RWPE1 (cell line): ENCODE measurements at places on chromosomes 16 and 17.
A peak's percentile ranks its signal among the peaks of the same experiment; 100 is the strongest.

DNA sequence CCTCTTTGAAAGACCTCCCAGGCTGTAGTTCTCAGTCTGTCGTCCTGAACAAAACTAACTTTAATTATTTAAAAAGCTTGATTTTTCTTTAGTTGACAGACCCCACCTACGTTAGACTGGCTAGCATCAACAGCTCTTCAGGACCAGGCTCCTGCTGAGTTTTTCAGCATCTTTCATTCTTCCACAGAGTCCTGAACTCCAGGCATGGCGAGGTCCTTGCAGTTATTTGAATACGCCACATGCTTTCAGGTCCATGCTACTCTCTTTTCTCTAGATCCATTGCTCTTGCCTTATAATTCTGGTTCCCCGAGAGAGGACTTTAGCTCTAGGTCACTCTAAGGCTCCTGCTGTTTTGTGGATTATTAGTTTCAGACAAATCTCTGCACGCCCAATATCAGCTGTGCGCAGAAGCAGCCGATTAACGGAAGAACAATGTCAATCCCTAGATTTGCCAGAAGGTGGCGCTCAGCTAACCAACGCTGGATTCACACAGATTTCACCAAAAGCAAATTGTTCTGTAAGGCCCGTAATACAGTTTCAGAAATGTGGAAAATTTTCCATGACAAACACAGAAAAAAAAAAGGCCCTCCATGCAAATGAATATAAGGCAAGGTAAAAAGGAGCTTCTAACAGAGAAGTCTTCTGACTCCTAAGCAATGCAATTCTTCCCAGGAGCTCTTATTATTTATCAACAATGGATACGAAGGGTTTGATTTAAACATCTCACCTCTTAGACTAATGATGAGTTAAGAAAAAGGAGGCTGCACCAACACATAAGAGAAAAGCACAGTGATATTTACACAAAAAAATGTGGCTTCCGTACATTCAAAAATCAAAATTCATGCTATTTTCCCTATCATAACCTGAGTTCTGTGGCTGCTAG, 33.5 kb upstream of the BCO1 start:
- peak; percentile 26 for DNase-seq

GRCh38 chr17:37781451-37781850, 36.6 kb upstream of the HNF1B start:
- DNase-seq: no peak

DNA sequence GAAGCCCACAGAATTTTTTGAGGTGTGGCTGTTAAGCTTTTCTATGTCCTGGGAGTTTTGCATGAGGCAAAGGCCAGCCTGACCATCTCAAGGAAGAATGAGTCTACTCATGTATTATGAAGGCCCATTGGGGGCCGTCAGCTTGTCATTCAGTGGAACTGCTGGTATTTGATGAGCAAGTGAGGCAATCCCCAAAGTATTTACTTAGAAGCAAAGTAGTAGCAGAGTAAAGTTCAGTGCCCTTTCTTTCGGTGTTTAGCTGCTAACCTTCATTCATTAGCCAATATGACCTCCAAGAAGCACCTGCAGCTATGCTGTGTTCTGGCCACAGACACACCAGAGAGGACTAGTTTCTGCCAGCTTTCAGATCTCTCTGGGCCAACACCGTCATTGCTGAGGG, 80.2 kb downstream of the RPA1 start:
- DNase-seq: no peak

- DNase-seq: no peak
These were observed 878 bp downstream of the KRT10 start for GRCh38 chr17:40821536-40821935.

GRCh38 chr16:80746231-80746630, 58.2 kb downstream of the CDYL2 start:
- DNase-seq: no peak

- DNase-seq: no peak
These were observed 36.2 kb downstream of the DGKE start for GRCh38 chr17:56870081-56870651.

GRCh38 chr17:68060336-68060735, 24.8 kb downstream of the KPNA2 start:
- no peak for DNase-seq

DNA sequence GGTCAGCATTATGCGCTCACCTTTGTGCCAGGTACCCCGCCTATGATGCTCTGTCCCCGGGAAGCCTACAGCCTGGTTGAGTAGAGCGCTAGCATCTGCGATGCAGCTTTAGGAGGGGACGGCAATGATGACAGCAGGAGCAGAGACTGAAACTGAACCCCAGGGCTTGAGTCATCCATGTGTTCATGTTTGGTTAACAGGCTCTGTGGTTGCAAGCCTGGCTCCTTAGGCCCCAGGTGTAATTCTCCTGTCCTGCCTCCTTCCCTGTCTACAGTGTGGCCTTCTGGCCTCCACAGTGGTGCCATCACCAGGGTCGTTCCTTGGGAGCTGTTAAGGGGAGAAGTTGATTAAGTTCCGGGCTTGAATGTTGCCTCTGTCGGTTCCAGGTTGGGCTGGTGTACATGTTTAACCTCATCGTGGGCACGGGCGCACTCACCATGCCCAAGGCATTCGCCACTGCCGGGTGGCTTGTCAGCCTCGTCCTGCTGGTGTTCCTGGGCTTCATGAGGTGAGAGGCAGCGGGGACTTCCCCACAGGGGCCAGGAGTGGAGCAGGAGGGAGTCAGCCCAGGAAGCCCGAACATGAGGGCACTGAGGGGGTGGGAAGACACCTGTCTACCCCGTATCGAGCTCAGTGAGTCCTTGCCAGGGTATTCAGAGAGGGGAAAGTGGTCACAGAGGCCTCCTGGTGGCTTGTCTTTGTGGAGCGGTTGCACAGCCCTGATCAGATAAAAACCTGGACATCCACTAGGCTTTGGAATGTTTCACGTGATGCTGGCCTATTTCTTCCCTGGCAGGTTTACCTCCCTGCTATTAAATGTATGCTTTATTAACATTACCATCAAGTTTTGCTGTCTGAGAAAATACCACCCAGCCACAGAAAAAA, 9.2 kb upstream of the NAT9 start:
- DNase-seq: no peak

DNA sequence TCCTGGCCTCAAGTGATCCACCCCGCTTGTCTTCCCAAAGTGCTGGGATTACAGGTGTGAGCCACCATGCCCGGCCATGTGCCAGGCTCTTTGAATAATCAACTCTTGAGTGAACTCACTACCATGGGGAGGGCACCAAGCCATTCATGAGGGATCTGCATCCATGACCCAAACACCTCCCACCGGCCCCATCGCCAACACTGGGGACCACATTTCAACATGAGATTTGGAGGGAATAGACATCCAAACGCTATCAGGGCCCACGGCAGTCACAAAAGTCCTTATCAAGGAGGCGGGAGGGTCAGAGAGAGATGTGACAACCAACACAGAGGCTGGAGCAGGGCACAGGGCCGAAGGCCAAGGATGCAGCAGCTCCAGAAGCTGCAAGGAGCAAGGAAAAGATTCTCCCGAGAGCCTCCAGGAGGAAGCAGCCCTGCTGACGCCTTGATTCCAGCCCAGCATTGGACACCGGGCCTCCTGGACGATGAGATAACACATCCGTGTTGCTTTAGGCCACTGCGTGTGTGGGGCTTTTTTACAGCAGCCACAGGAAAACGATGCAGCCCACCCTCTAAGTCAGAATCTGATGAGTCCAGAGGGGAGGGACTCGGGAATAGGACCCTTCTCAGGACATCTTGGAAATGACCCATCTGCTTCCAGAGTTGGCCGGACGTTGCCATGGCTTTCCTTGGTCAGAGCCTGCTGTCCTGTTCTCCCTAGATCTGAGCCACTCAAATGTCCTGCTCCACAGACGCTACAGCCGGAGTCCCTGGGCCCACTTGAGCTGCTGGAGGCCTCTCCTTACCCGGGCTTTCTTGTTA, 47.3 kb upstream of the CMIP start:
- no peak for DNase-seq

DNA sequence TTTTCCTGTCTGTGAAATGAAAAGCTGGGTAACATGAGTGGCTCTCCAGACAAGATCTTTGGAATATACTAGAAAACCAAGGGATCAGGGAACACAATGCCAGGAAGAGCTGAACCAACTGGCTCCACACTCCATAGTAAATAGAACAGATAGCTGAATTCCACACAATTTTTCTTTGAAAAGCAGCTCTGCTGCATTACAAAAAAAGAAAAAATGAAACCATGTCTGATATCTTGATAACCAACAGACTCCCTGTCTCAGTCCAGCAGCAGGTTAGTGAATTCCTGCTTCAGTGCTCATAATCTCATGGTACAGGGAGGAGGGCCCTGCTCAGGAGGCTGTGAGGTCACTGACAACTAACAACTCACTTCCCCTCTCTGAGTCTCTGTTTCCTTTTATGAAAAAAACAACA, 97.1 kb downstream of the CDH11 start:
- DNase-seq: no peak

- no peak for DNase-seq
These were observed 13.8 kb upstream of the APPBP2 start for GRCh38 chr17:60539807-60540206.

DNA sequence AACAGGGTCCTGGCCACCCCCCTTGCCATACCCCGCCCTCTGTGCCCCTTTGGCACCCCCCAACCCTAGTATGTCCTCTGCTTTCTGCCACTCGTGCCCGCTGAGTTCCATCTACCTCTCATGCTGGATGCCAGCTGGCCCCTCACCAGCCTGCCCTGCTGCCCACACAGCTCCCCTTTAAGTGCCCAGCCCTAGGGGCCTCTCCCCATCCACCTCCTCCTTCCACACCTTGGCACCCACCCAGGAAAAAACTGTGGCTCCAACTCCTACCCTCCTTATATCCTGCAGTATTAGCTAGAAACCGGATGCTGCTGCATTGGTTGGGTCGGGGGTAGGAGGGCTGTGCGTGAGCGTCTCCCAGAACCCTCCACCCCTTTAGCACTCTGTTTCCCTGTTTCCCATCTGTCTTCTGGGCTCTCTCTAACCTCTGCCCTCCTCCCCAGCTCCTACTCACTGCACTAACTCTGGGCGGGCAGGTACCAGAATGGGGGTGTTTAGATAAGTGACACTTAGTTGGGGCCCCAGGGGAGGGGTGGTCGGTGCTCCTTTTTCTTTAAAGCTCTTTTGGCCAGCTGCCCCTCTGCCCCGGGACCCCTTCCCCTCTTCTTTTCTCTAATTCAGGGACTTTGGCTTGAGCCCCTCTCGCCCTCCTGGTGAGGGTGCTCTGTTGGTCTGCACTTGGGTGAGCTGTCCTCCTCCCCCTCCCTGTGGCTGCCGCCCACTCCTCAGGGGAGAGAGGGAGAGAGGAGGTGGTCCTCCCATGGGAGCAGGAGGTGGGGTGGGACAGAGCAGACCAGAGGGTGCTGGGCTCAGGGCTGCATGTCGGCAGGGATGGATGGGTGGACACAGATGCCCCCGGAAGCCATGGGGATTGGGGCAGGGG, 9.9 kb downstream of the NR1D1 start:
- no peak for DNase-seq

- no peak for DNase-seq
These were observed 147.0 kb downstream of the C16orf78 start for GRCh38 chr16:49520492-49521038.

DNA sequence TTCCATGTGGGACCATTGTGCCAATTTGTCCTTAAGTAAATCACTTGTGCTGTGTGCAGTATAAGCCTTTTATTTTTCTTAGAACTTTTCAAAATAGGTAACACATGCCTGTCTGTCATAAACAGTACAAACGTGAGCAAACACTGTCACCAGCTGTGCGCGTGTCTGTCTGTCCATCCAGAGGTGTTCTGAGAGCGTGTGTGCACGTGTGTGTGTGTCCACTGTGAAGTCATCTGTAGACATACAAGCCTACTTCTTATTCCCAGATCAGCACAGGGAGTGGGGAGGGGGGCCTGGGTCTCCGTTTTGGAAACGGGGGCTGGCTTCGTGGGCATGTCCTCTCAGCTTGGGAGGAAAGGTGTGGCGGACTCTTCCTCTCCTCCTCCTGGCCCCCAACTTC, 9.4 kb downstream of the TMEM235 start:
- no peak for DNase-seq

DNA sequence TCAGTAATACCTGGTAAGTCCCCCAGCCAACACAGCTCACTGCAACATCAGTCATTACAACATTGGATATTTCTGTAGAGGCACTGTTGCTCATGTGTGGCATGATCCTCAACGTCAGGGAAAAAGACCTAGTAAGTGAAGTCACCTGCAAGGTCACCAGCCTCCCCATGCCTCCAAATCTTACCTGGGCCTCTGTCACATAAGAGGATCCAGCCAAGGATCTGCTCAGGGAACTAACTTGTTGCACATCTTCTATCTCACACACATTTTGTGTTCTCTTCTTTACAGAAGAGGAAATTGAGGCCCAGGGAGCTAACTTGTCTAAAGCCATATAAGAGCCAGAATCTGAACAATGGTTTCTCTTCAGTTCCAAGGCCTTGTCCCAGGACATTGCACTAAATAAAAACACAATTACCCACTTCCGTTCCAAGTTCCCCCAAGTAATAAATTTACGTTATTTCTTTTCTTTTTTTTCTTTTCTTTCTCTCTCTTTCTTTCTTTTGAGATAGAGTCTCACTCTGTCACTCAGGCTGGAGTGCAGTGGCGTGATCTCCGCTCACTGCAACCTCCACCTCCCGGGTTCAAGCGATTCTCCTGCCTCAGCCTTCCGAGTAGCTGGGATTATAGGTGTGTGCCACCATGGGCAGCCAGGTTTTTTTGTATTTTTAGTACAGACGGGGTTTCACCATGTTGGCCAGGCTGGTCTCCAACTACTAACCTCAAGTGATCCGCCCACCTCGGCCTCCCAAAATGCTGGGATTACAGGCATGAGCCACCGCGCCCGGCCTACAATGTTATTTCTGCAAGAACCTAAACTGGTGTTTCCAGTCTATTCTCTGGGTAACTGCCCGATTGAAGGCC, 1.3 kb downstream of the SHMT1 start:
- DNase-seq: no peak

- no peak for DNase-seq
These were observed 32.6 kb downstream of the IGF2BP1 start for GRCh38 chr17:49029801-49030200.

- no peak for DNase-seq
These were observed 297.9 kb upstream of the PSMD7 start for GRCh38 chr16:73998707-73999106.

DNA sequence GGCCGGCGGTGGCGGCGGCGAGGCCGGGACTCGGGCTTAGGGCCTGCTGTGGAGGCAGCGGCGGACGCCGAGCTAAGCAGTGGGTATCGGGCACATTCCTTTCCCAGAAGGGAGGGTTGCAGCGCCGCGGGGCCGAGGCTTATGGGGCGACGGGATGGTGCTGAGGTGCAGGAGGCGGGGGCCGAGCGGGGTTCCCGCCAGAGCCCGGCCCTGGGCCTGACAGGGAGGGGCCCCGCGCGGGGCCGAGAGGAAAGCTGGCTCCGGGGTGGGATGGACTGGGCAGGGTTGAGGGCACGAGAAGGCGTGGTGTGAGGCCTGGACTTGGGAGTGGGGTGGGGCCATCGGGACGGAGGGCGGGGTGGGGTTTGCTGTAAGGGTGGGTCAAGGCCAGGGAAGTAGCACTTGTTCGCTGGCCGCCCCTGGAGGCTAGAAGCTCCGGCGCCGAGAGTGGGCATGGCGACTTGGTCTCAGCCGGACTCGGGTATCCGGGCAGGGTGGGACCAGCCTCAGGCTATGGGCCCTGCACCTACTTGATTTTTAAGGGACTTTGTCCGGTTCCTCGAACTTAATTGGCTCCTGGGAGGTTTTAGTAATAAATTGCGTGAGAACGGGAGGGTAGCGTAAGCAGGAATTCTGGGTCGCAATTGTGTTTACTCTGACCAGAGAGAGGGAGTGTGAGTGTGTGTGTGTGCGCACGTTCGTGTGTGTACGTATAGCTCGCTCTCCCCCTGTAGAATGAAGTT, 396 bp downstream of the NFE2L1 start:
- DNase-seq: peak; percentile 85

- DNase-seq: peak; percentile 36
These were observed 488 bp downstream of the TFAP4 start for GRCh38 chr16:4272114-4272956.

GRCh38 chr17:32976605-32977004, 15.0 kb upstream of the SPACA3 start:
- DNase-seq: no peak
